Putamen (tissue), 1 donor: ENCODE measurements at places on chromosomes 12 and 14.

- no peak for DNase-seq
Observed at GRCh38 chr12:120739821-120740613, 14.4 kb downstream of the ACADS start.

DNA sequence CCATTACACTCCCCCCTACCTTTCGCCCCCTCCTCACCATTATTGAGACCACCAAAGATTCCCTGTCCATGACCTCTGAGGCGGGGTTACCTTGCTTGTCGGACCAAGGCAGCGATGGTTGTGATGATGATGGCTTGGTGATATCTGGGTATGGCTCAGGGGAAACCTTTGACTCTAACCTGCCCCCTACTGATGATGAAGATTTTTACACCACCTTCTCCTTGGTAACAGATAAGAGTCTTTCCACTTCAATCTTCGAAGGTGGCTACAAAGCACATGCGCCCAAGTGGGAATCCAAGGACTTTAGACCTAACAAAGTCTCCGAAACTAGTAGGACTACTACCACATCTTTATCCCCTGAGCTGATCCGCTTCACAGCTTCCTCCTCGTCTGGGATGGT, 350.2 kb downstream of the DIO2 start:
- DNase-seq: no peak

DNA sequence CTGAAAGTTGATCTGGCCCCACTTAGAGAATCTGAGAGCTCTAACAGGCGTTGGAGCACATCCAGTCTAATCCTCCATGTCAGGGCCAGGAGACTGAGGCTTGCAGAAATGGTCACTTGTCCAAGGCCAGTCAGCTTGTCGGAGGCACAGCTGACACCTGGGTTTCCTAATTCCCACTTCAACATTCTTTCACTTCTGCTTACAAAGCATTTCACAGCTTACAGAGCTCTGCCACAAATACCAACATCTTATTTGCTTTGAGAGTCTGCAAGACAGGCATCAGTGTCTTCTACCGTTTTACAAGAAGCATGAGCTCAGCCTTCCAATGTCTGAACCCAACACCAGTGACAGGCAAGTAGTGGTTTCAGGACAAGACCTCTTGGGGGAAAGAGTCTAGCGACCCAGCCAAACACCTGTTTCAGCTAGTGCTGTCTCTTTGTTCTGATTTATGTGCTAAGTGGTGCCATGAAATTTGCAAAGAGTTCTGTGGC, 31.8 kb downstream of the ISCA2 start:
- DNase-seq: no peak

- DNase-seq: no peak
Observed at GRCh38 chr12:89320735-89321134, 31.6 kb downstream of the DUSP6 start.

DNA sequence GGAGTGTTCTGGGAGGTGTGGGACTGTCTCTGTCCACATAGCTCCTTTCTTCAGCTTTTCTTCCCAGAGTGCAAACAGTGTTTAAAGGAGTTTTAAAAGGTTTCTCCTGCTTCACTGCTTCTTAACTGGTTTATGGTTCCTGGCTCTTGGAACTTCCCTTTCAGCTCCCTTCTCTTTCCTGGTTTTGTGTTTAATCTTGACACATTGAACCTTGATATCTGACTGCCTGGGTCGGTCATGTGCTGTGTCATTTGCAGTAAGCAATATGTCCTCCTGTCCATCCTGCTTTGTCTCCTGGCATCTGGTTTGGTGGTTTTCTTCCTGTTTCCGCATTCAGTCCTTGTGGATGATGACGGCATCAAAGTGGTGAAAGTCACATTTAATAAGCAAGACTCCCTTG, 2.2 kb downstream of the TMEM106C start:
- no peak for DNase-seq

DNA sequence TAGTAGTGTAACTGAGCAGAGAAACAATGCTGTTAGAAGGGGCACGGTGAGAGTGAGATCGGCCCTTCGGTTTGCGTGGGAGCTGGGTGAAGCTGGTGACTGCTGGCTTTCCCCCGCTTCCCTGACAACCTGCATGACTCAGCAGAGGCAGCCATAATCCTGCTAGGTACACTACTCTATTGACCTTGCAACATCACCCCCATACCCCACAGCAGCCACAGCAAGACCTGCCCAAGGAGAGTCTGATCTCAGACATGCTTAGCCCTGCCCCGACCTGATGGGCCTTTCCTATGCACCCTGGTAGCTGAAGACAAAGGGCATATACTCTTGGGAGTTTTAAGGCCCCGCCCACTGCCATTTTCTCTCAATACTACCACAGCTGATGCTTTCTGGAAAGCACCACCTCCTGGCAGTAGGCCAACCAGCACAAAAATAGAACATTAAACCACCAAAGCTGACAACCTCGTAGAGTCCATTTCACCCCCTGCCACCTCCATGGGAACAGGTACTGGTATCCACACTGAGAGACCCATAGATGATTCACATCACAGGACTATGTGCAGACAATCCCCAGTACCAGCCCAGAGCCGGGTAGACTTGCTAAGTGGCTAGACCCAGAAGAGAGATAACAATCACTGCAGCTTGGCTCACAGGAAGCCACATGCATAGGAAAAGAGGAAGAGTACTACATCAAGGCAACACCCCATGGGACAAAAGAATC, 75.9 kb upstream of the RGS6 start:
- DNase-seq: no peak

GRCh38 chr14:54680651-54681050, 113.7 kb downstream of the SAMD4A start:
- no peak for DNase-seq

DNA sequence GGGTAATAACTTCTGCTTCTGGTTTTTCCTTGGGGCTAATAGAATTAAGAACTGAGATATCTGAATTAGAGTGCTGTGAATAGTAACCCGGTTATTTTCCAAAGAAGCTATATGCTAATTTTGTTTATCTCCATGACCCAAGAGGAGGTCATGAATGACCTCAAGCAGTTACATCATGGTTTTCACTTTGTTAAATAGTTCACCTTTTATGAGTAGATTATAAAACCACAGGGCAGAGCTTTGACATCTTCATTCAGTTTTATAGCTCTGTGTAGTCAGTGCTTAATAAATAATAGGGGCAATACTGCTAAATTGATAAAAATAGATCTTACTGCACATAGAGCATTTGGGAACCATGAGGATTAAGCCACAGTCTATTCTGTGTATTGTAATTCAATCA, 462.2 kb downstream of the LRIG3 start:
- DNase-seq: no peak

DNA sequence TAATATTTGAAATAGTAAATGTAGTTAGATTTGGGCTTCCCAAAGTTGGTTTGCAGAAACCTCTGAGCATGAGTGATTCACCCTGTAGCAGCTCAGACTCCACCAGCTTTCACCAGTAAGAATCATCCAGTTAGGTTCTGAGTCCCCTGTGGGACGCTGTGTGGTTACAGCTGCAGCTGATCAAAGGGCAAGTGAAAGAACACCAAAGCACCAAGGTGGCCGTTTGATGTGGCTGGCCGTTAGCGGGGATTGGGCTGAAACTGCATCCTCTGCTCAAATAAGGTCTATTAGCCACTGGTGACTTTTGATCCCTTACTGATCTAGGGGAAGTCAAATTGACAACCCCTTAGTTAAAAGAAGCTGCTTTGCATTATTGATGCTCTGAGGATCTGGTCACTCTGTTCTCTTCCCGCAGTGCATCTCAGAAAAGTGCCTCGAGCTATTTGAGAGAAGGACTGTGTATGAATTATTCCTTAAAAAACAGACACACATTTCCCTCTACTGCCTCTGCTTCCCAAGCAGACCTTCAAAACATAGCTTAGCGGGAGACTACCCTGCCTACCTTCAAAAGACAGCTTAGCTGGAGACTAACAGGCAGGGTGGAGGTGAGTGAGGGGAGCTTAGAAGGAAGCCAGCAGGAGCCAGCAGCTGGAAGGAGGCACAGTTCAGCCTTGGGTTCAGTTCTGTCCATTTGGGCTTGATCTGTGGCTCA, 3.7 kb downstream of the ABHD12B start:
- no peak for DNase-seq

DNA sequence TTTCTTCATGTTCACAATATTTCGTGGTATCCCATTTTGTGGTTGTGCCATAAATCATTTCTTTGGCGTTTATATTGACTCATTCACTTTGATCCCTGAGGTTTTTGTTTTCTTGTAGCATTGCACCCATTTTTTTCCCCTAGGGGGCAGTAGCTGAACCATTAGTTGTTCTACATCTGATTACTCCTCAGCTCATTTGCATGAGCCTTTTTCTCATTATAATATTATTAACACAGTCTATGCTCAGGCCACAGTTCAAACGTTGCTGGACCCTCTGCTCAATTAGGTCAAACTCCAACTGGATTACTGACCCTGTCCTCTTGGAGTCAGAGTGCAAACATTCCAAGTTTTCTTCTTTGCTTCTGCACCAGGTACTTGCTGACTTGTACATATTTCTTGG, 475.4 kb upstream of the SEL1L start:
- no peak for DNase-seq

GRCh38 chr12:90246688-90247087, 538.0 kb upstream of the ATP2B1 start:
- no peak for DNase-seq

GRCh38 chr12:2262449-2262848, 209.7 kb downstream of the CACNA1C start:
- DNase-seq: no peak

DNA sequence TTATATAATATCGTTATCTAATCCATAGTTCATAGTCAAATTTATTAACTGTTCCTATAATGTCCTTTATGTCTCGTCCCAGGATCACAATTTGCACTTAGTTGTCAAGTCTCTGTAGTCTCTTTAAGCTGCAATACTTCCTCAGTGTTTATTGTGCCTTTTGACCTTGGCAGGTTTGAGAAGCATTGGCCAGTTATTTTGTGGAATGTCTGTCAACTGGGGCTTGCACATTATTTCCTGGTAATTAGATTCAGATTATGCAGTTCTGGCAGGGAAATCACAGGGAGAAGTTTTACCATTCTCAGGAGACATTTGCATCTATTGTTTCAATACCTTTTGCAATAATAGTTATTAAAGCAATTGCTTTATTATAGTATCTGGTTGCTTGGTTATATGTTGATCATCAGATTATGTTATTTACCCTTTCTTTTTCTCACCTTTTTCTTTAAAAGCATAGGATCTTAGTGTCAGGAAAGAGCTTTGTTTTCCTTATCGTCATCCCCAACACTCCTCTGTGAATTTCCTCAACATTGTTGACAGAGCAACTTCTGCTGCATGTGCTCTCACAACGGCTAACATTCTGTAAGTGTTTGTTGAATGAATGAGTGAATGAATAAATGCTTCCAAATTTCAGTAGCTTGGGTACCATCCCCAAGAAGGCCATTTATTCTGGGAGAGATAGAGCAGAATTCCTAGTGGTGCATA, 3.7 kb upstream of the ART4 start:
- DNase-seq: no peak

- peak; percentile 62 for DNase-seq
Observed at GRCh38 chr14:71731096-71731495, 201.1 kb upstream of the RGS6 start.

DNA sequence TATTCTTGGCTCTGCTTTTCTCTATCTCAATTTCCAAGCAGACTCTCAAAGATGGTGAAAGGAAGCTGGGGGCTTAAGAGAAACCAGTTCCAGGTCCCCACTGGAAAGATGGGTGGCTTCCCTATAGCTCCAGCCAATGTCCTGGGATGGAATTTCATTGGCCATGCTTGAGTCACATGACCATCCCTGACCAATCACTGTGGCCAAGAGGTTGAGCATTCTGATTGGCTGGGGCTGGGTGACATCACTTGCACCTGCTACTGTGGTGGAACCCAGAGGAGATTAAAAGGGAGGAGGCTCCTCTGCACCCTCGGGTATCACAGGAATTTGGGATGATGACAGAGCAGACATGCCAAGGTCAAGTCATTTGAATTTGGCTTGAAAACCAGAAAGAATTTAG, 436.5 kb downstream of the TMEM132D start:
- DNase-seq: no peak

GRCh38 chr12:58541300-58541690, 379.0 kb downstream of the LRIG3 start:
- no peak for DNase-seq

GRCh38 chr14:78605897-78606500, 435.8 kb downstream of the NRXN3 start:
- DNase-seq: no peak

DNA sequence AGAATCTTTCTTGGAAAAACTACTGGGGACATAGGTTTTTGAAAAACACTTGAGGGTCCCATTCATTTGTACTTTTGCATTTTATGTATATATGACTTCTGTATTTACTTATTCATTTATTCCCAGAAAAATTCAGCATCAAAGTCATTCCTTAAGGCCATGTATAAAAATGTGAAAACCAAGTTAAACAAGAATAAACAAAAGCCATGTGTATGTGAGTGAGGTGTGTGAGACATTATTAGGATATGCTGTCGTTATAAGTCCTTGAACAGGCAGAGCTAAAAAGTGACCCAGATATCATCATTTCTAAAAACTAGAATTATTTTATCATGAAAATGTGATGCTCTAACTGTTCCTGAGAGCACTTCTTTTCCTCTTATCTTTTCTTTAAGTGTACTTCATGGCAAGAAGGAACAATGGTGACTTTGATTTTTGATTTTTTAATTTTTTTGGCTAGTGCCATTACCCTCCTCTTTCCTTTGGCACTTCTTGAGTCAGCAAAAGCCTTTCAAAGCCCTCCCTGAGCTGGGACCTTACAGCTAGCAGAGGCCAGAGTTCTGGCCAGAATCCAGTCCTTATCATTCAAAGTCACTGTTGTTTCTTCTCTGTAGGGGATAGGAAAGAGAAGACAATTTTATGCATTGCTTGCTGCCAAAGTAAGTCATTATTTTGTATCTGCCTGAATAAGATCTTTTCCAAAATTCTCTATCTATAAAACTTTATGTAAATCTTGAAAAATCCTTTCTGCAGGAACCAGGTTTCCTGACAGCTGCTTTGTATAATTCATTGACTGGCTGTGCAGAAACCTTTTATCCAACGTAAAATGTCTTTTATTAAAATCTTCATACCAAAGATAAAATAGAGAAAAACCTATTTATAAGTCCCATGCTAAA, 419.7 kb upstream of the PRICKLE1 start:
- DNase-seq: no peak

- DNase-seq: no peak
Observed at GRCh38 chr14:100305324-100306100, 732 bp downstream of the SLC25A29 start.

- no peak for DNase-seq
Observed at GRCh38 chr12:87344699-87345098, 684.5 kb downstream of the C12orf50 start.

DNA sequence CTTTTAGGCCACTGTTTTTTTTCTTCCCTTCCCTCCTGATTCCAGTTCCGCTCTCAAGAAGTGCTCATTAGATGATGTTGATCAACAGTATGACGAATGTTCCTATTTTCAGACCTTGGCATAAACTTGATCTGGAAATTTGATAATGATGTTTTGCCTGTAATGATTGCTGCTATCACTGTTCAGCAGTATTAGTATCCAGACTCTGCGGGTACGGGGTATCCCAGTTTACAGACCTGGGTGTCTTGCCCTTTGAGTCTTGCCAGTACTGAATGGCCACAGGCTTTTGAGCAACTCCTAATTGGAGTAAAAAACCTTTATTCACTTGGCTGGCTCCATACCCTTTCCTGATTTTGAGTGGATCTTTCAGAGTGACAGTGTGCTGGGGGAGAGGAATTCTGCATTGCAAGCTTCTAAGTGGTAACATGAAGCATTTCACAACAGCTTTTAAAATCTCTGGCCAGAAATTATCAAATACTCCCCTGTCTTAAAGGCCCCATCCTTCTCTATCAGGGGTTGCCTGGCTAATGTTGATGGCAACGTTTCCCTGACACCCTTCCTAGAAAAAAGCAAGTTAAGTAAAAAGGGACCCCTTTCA, 5.9 kb upstream of the ASB8 start:
- DNase-seq: no peak

- DNase-seq: no peak
Observed at GRCh38 chr12:103672401-103673119, 85.5 kb downstream of the STAB2 start.
